ENCODE measurements at places on chromosomes 7 and 10.

DNA sequence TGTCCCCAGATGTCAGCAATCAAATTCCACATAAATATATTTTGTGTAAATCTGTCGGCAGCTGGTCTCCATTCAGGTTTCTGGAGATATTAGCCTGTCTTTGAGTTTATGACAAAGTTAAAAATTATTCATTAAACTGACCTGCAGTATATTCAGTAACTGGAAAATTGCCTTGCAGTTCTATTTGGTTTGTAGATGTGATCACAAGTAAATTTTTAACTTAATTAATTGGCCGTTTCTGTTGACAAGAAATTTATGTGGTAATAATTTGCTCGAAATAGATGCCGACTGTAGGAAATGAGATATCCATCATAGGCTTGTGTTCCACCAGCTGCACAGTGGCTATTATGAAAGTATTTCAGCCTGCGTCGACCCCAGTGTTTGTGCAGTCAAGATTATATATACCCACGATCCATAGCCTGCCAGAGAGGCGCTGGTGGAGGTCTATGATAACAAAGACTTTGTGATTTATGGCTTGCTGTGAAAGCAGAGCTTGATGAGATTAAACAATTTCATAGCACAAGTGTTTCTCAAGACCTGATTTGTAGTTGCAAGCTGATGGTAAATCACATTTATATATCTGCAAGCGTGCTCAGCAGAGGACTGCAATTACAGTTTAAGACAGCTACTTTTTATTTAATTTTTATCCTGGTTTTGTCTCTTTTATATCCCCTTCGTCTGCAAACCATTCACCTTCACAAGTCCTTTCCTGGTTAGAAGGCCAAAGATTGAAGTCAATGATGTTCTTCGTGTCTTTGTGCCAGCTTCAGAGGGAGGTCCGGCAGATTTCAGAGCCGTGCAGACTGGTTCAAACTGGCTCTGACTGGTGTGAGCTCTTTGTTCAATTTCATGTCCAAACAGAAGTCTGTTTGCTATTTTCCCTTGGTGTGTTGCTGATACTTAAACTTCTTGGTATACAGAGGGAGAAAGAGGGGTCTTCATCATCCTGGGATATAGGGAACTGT is 850.9 kb downstream of the LRMDA start:
- DNase-seq: peak; percentile 58

DNA sequence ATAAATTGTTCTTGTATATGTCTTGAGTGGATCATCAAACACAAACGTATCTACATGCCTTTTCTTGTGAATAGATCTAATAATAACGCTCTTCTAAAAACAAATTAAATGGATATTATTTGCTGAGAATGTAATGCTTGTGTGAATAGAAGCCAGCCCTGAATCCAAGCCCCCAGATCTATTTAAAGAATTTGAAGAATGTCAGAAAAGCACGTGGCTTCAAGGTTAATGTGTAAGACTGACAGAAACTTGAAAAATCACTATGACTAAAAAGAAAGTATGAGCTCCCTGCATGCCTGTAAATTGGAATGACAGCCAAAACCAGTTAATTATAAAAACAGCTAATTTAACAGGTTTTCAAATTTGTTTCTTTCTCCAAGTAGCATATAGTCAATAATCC is 43.2 kb upstream of the ATRNL1 start:
- no peak for DNase-seq

DNA sequence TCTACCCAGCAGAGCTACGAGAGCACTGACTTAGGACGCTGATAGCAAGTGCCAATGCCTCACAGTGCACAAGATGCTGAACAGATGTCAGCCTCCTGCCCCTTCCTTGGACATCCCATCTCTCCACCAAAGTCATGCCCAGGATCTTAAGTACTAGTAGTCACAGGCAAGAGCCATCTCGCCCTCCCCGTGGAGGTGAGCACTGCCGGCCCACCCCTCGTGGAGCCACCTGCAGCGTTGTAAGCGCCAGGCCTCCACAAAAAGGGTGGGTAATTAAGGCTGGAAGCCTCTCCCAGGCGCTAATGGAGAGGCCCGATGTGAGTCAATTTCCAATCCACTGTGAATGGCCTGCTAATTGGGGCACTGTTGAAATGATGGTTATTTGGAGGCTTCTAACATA is 156.2 kb downstream of the GRID1 start:
- DNase-seq: no peak

- peak; percentile 69 for DNase-seq
Measured at GRCh38 chr7:149772241-149772955, 990 bp downstream of the ZNF467 start.

DNA sequence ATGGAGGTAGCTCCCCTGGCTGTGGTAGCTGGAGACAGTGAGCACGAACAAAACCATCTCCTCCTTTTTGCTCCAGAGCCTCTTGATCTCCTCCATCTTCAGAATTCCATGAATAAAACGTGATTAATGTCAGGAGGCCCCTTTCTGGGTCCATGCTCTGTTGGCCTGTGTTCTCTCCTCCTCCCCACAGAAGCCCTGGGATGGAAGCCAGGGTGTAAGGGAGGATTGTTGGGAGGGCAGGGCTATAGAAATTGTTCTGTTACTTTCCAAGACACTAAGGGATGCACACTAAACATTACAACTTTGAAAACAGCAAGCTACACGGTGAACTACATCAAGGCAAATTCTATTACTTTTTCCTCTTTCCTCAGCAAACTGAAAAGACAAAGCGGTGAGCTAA is 96.3 kb downstream of the RNF216 start:
- no peak for DNase-seq

GRCh38 chr7:149867762-149868622 is 5.8 kb upstream of the ATP6V0E2 start:
- DNase-seq: no peak

DNA sequence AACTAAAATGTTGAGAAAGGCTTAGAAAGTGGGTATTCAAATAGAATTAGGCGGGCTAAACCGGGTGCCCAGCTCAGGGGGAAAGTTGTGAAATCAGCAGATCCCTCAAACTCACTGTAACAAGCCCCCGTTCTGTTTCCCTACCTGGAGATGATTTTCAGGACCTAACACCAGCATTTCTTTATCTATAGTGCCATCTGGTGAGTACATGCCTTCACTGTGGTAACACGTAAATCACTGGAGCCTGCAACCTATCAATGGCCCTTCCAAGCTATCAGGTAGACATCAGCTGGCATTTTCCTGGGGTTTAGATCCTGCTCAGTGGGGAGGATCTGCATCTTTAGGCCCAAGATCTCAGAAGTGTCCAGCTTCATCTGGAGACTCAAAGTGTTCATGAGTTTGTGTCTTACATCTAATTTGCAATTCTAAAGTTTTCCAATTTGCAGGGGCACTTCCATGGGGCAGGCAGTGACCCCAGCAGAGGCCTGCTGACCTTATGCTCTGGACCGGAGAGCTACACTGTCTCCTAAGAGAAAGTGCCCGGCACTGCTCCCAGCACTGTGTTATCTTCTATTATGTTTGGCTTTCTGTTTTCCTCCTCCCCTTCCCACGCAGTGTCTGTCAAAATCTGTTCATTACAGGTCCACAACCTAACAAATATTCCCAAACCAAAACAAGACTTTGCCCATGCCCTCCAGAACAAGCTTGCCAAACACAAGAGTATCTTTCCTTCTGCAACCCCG is 132.5 kb downstream of the LSM5 start:
- no peak for DNase-seq

GRCh38 chr10:5975641-5976473 is 1.5 kb downstream of the IL15RA start:
- DNase-seq: no peak

DNA sequence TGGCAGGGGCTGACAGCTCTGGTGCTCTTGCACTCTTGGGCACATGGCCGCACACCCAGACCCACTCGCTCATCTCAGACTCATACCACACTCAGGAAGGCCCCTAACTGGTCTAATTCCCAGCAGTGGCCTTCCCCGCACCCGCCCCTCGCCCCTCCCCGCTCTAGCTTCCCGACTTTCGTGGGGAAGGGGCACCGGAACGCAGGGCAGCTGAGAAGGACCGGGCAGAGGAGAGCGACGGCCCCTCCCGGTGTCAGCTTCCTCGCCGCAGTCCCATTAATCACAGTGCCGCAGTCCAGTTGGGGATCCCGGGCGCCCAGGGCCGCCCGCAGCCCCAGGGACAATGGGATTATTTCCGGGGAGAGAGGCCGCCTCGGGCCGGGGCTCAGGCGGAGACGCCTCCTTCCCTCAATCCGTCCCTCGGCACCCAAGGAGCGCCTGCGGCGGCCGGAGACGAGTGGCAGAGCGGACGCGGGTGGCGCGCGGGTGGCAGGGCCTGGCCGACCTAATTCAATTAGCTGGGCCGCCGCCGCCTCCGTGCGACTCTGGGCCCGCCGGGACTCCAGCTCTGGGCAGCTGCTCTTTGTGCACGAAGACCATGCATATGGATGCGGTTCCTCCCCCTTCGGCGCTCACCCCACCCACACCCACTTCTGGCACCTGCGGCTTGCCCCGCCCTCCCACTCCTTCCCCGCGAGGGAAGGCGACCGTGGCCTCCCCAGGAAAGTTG is 7.8 kb upstream of the TLX1 start:
- peak; percentile 28 for DNase-seq

- DNase-seq: no peak
Measured at GRCh38 chr7:37467002-37467401, 18.3 kb upstream of the ELMO1 start.

DNA sequence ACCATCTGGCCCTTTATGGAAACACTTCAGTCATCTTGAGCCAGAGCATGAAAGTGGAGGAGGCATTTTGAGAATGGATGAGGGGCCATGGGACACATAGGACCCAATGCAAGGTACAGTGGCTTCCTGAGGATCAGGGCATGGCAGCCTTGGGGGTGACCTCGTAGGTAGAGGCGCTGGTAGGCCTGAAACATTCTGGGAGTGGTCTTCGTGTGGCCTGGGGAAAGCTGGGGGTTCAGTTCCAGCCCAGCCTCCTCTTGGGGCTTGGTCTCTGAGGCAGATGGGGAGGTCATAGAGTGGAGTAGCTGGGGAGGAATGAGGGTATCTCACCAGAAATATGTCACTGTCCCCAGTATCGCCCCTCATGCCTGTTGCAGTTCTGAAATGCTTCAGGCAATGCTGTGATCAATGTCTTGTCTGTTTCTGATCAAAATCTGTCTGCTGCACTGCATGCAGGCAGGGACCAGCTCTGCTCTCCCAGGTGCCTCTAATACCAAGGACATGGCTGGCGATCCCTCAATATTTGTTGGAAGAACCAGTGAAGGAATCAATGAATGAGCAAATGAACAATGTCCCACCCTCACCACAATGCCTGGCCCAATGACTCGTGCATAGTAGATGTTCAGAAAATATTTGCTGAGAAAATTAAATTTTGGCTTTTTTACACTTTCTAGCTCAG is 90.9 kb downstream of the CHST15 start:
- no peak for DNase-seq

GRCh38 chr7:142832417-142832816 is 22.5 kb upstream of the EPHB6 start:
- no peak for DNase-seq

GRCh38 chr10:112949875-112950507 is at the start of gene TCF7L2:
TSS of gene TCF7L2 (plus strand) at chr10:112950247. CDS start at chr10:112950757, 510 bp downstream.
- DNase-seq: peak; percentile 88

GRCh38 chr10:7302392-7302906 is 108.4 kb downstream of the SFMBT2 start:
- no peak for DNase-seq

DNA sequence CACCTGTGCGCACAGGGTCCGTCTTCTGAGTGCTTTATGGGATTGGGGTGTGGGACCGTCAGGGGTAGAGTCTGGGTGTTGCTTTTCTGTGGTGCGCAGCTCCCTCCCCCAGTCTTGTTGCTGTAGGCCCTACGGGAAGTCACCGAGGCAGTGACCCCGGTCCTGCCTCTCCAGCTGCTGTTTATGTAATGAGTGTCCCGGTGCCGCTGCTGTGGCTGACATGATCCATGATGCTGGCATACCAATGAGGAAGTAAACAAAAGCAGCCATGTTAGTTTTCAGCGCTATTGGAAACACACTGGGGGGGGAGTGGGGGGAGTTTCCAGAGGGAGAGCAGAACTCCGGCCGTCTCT is 1.1 kb downstream of the TRIM8 start:
- DNase-seq: peak; percentile 29

- no peak for DNase-seq
Measured at GRCh38 chr10:21217107-21217506, 308.4 kb downstream of the SKIDA1 start.

DNA sequence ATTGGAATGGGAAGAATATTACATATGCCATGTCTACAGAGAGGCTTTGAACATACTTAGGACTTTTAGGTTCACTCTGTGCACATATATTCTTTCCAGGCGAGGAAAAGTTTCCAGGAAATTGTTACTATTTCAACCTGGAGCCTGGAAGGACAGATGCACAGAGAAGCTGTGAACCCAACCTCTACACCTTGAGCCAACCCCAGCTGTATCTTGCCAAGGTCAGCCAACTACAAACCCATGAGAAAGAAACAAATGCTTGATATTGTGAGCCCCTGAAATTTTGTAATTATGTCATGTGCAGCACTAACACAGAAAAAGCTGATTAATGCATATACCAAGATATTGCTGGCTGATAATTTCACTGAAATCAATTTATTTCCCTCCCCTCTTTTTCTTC is 404.9 kb downstream of the GLRX3 start:
- no peak for DNase-seq

DNA sequence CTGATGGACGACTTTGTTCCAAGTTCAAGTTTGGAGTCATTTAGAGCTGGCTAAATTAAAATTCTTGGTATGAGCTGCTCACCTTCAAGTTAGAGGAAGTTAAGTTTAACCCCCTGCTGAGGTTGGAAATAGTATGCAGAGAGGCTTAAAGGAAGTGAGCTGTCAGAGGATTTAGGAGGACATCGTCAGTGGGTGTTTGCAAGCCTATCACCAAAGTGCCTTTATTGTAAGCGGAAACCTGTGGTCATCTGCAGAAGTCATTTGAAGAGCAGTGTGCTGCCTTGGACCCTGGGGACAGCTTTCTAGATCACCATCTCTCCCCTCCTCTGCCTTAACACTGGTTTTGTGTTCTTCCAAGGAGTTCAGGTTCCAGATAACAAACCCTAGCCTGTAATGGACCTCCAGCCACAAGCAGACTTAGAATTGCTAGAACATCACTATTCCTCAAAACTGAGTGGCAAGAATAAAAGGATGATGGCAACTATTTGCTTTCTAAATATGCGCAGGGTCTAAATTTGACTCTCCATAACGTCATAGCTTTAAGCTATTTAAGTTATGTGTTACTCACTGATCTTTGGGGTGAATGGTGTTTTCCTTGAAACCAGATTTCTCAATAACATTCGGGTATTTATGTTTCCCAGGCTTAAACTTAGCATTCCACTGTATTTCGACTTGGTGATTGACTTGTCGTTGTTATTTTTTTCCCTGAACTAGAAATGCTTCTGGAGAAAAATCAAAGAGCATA is 93.4 kb downstream of the SLC39A12 start:
- DNase-seq: no peak

- no peak for DNase-seq
Measured at GRCh38 chr7:50214126-50214670, 90.3 kb upstream of the IKZF1 start.

Data from NCI-H345 (cell line).